ENCODE measurements at places on chromosomes 12 and 14. TPM values are rescaled to one million over a fixed set of nuclear protein-coding genes. Genes with fewer than 3 reads are reported as not detected.

DNA sequence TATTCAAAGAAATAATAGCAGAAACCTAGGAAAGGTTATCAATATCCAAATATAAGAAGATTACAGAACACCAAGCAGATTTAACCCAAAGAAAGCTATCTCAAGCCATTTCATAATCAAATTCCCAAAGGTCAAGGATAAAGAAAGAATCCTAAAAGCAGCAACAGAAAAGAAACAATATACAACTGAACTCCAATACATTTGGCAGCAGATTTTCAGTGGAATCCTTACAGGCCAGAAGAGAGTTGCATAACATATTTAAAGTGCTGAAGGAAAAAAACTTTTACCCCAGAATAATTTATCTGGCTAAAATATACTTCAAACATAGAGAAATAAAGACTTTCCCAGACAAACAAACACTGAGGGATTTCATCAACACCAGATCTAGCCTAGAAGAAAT is 54.3 kb downstream of the DENND5B start:
- no peak for DNase-seq

DNA sequence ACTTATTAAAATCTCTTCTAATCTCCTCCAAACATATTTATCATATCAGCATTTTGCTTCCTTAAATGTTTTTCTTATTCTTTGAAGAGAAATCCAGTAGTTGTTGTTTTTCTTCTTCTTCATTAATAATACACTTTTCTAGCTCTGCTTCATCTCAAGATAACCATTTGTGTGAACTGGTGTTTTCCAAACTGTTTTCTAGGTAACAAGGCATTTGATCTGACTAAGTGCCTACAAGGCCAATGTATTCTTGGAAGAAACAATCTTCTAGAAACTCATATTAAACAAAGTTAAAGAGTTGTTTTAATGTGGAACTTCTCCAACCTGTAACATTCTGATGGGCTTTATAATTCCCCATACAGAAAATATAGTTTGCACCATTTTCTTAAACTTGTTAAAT is 30.8 kb upstream of the IFNG start:
- no peak for DNase-seq

GRCh38 chr12:10747730-10748129 is 24.6 kb upstream of the YBX3 start:
- no peak for DNase-seq

GRCh38 chr12:12481631-12482030 is 81.0 kb downstream of the DUSP16 start:
- no peak for DNase-seq

- peak; percentile 68 for DNase-seq
These were observed 5.9 kb upstream of the GDF11 start for GRCh38 chr12:55736780-55737580.

- peak; percentile 53 for DNase-seq
These were observed 33.9 kb downstream of the RDH12 start for GRCh38 chr14:67735336-67736147.

DNA sequence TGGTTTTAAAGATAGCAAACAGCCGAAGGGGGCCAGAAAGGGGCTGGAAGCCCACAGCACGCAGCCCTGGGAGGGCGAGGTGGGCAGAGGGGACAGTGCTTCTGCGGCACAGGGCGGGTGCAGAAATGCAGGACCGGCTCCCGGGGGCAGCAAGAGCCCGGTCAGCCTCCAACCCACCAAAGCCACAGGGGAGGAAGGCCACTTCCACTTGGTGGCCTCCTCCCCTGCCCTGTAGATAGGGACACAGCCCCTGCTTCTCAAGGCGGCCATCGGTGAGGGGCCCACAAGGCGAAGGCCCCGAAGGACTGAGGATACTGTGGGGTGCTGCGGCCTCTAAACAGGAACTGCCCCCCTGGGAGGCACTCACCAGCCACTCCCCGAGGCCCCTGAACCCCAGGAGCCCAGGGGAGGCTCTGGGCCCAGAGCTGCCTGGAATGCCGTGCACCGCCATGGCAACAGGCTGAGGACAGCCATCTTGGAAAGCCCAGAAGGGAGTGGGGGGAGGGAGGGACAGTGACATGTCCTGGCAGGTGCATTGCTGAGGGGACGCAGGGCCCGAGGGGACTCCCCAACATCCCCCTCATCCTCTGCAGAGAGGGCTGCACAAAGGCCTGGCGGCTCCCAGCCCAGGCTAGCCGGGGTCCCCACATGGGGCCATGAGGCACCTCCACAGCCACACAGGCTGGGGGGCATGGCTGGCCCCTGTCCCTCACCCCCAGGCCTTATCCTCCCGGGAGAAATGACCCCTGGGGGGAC is 114.7 kb downstream of the NCOR2 start:
- DNase-seq: no peak

GRCh38 chr12:87687362-87687761 is 341.8 kb downstream of the C12orf50 start:
- peak; percentile 16 for DNase-seq

DNA sequence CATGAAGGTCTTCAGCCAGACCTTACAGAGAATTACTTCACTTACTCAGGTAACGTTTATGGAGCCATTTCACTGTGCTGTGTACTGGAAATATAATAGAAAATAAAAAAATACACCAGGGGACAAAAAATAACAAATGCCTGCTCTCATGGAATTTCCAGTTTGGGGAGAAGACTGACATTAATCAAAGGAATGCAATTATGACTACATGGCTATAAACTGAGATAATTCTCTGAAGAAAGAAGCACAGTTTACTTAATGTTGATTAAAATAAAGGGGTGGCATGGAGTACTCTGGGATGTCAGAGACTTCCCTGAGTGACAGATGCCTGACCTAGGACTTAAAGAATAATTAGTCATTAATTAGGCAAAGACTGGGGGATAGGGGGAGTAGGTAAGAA is 59.0 kb downstream of the DENND5B start:
- no peak for DNase-seq

- no peak for DNase-seq
These were observed 239.5 kb downstream of the GXYLT1 start for GRCh38 chr12:41905073-41905758.

GRCh38 chr12:26471560-26471959 is 276.2 kb downstream of the SSPN start:
- no peak for DNase-seq

GRCh38 chr12:89166525-89166934 is 185.8 kb downstream of the DUSP6 start:
- no peak for DNase-seq

- DNase-seq: no peak
These were observed 111.9 kb downstream of the LRFN5 start for GRCh38 chr14:41718477-41719166.

- no peak for DNase-seq
These were observed 468.4 kb upstream of the STXBP6 start for GRCh38 chr14:25518364-25518763.

GRCh38 chr12:57451233-57451778 is 3.8 kb upstream of the INHBE start:
- DNase-seq: no peak

DNA sequence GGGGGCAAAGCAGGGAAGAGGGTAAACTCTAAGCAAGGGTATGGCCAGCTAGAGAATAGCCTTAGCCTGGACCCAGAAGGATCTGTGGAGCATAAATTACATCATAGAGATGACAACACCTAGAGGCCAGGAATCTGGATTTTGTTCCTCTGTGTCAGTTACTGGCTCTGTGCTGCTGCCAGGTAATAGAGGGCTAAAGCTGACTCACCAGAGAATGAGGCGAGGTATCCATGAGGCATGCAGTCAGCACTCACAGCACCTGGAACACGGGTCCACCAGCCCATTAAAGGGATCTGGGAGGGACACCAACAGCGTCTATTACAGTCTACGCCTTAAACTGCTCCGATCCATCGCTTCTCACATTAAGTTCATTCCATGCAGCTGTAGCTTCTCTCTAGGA is 74.9 kb upstream of the CMKLR1 start:
- no peak for DNase-seq

DNA sequence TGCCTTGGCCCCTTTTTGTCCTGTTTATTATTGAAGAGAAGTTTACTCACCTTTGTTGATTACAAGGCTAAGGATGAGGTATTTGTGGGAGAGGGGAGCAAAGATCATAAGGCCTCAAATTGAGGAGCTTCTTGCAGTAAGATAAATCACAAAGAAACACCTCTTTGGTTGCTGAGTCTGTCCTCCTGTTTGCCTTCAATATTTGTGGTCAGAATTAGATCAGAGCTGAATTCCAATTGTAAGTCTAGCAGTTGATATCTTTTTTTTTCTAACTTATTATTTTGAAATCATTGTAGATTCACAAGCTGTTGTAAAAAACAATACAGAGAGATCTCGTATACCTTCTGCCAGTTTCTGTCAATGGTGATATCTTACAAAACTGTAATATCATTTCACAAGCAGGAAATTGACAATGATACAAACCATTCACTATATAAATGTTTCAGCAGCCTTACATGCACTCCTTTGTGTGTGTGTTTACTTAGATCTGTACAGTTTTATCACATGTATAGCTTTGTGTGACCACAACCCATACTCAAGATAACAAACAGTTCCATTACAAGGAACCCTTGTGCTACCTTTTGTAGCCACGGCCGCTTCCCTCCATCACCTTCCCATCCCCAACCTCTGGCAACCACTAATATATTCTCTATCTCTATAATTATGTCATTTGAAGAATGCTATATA is 97.4 kb downstream of the KICS2 start:
- no peak for DNase-seq

The ENDOU gene
- total RNA-seq: 0.68 TPM

Data from left cardiac atrium (tissue), 4 donors.